ENCODE measurements at places on chromosomes 16 and 17. TPM values are rescaled to one million over a fixed set of nuclear protein-coding genes. Genes with fewer than 3 reads are reported as not detected.

Gene SLC9A5
- 3.1 TPM for total RNA-seq

Gene GRIN2A
- not detected for total RNA-seq

Gene CRISPLD2
- 2.6 TPM for total RNA-seq

Gene KRT36
- not detected for total RNA-seq

Gene ZSCAN10
- 0.56 TPM for total RNA-seq

Gene SSTR5
- not detected for total RNA-seq

Gene LGALS9B
- not detected for total RNA-seq

Gene DPEP1
- total RNA-seq: not detected

Gene C16orf46
- 0.55 TPM for total RNA-seq

Measured in CD4-positive, alpha-beta T cell (primary cell).